Panc1 (cell line): ENCODE measurements at places on chromosomes 6 and 20. TPM values are rescaled to one million over a fixed set of nuclear protein-coding genes. Genes with fewer than 3 reads are reported as not detected.

- H3K4me3 ChIP-seq, result no peak overlapping the region
- no peaks in the 10 kb centered on the region for H3K36me3 ChIP-seq
- DNase-seq, result no peak
- peaks cover 13% of the 10 kb centered on the region for H3K4me1 ChIP-seq
- no peaks in the 10 kb centered on the region for H3K27me3 ChIP-seq
Measured at GRCh38 chr20:44070139-44070900, 116.7 kb downstream of the JPH2 start.

DNA sequence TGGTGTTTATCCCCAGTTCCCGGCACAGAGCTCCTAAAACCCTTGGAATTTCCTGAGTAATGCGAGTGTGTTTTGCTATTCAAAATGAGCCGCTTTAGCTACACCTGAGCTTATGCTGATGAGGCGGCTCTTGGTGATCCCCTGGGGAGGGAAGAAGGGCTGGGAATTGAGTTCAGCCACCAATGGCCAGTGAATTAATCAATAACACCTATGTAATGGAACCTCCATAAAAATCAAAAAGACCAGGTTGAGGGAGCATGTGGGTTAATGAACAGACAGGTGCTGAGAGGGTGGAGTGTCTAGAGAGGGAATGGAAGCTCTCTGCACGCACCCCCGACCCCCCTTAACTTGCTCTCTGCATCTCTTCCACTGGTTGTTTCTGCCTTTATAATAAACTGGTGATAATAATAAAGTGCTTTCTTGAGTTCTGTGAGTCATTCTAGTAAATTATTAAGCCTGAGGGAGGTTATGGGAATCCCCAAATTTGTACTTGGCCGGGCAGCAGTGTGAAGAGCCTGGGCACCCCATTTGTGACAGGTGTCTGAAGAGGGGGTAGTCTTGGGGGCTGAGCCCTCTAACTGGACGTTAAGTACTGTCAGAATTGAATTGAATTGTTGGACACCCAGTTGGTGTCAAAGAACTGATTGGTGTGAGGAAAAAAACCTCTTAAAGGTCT is 24.6 kb upstream of the SERPINB1 start:
- no peaks in the 10 kb centered on the region for H3K36me3 ChIP-seq
- no peak overlapping the region for H3K27ac ChIP-seq

DNA sequence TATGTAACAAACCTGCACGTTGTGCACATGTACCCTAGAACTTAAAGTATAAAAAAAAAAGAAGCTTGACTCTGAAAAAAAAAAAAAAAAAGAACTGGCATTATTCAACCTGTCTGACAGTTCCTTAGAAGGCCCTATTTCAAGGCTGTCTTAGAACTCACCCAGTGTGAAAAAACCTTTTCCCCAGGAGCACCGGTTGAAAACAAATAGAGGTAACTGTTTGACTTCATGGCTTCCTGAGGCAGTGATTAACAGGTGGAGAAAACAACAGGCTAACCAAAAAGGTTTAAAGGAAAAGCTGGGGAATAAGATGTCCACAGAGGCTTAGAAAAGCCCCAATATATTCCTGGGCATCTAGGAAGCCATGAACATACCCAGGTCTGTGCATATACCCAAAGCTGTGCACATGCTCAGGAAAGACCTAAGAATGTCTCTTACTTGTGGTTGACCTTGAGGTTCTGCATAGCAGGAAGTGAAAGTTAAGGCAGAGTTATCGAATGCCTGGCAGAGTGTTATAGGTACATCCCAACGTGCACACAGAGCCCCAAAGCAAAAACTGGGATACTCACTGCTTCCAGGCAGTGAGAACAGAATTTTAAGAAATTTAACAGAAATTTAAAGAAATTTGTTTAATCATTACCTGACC is 7.0 kb downstream of the UQCC1 start:
- peaks cover 3% of the 10 kb centered on the region; the same call in 1 of the 2 replicates for H3K36me3 ChIP-seq
- no peaks in the 10 kb centered on the region for H3K4me1 ChIP-seq
- no peak for DNase-seq
- no peak overlapping the region for H3K4me3 ChIP-seq

GRCh38 chr6:157516319-157517026 is 135.5 kb downstream of the ZDHHC14 start:
- no peak overlapping the region for H3K27ac ChIP-seq
- H3K27me3 ChIP-seq, result no peaks in the 10 kb centered on the region
- no peak for DNase-seq
- H3K4me3 ChIP-seq, result no peak overlapping the region
- no peaks in the 10 kb centered on the region for H3K36me3 ChIP-seq
- H3K4me1 ChIP-seq, result peaks cover 10% of the 10 kb centered on the region

DNA sequence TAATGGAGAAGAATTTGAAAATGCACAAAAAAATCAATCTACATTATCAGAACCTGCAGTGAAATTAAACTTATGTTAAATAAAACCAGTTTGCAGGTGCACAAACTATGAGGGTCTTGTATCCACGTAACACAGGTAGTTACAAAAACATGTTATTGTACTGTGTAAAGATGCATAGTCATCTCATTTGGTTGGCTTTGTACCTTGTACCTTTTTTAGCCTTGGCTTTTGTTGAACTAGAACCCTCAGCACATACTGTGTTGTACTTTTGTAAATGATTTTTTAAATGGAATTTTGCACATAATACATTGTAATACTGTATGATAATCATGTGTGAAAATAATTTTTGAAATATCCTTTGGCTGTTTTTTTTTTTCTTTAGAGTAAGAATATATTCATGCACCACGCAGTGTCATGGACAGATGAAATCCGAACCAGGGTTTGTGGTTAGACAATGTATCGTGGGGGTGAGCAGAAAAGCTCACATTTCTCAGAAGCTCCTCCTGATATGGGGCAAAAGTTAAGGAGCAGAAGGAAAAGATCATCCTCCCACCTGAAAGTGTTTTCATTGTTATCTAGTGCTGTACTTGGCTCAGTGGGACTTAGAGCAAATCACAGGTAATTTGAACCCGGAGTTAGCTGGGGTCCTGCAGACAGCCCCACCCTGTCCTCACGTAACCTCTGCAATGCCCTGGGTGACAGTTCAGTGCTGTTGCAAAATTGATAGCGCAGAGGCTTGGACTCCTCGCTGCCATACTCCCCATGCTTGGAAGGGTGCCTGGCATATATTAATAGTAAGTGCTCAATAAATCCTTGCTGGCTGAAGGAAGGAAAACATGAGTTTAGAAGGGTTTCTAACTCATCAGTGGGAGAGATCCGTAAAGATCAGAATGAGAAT is 14.8 kb upstream of the NAA20 start:
- no peak overlapping the region for H3K4me3 ChIP-seq
- H3K27ac ChIP-seq, result no peak overlapping the region
- H3K27me3 ChIP-seq, result no peaks in the 10 kb centered on the region
- no peaks in the 10 kb centered on the region; the same call in 1 of the 2 replicates for H3K36me3 ChIP-seq

GRCh38 chr6:161142957-161143296 is 130.9 kb downstream of the AGPAT4 start:
- H3K4me1 ChIP-seq, result no peaks in the 10 kb centered on the region
- no peak for DNase-seq
- H3K27me3 ChIP-seq, result no peaks in the 10 kb centered on the region

DNA sequence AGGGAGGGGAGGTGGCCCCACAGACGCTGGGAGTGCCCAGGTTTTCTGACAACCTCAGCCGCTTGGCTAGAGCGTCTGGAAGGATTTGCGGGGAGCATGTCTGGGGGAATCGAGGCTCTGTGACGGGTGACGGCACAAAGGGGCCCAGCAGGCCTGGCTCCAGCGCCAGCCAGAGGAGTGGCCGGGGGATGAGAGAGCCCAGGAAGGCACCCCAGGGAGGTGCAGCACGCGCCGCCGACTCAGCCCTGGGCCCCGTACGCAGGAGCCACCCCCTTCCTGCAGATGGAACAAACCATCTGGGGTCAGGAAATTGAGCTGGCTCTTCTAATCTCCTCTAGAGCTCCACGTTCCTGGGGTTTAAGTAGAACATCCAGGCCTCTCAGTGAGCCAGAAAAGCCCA is 5.9 kb upstream of the SLCO4A1 start:
- H3K4me1 ChIP-seq, result peaks cover 50% of the 10 kb centered on the region
- H3K36me3 ChIP-seq, result no peaks in the 10 kb centered on the region
- no peak for DNase-seq
- H3K27me3 ChIP-seq, result no peaks in the 10 kb centered on the region

GRCh38 chr6:103344554-103345163 is 1515.1 kb downstream of the HACE1 start:
- no peaks in the 10 kb centered on the region for H3K4me1 ChIP-seq
- no peaks in the 10 kb centered on the region; the same call in 1 of the 2 replicates for H3K27me3 ChIP-seq
- no peaks in the 10 kb centered on the region for H3K36me3 ChIP-seq
- no peak overlapping the region for H3K27ac ChIP-seq
- H3K4me3 ChIP-seq, result no peak overlapping the region

DNA sequence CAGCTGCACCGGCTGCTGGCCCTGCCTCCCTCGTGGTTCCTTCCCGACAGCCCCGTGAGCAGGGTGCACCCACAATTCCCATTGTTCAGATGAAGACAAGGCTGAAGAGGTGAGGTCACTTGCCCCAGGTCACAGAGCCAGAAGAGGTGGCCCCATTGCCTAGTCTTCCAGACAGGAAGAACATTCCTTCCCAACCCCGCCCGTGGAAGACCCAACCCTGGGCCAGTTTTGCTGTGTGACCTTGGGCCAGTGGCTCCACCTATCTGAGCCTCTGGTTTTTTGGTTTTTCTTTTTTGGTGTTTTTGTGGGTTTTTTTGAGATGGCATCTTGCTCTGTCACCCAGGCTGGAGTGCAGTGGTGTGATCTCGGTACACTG is 61.7 kb downstream of the RIPOR3 start:
- H3K27ac ChIP-seq, result peak overlapping the region; percentile 95
- H3K4me1 ChIP-seq, result peaks cover 82% of the 10 kb centered on the region
- H3K36me3 ChIP-seq, result no peaks in the 10 kb centered on the region
- no peak for DNase-seq

- no peaks in the 10 kb centered on the region for H3K27me3 ChIP-seq
- no peak overlapping the region; the same call in 1 of the 2 replicates for H3K27ac ChIP-seq
- H3K36me3 ChIP-seq, result no peaks in the 10 kb centered on the region
- DNase-seq, result no peak
Measured at GRCh38 chr6:89970072-89970471, 75.8 kb downstream of the GJA10 start.

DNA sequence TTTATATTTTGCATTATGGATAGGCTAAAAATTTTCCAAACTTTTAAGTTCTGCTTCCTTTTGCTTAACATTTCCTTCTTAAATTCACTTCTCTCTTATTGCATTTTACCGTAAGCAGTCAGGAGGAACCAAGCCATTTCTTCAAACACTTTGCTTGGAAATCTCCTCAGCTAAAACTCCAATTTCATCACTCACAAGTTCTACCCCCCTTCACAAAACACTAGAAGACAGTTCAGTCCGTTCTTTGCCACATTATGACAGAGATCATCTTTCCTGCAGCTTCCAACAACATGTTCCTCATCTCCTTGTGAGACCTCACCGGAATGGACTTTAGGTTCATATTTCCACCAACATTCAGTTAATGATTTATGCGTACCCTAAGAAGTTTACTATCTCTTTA is 79.2 kb upstream of the LY86 start:
- H3K4me3 ChIP-seq, result no peak overlapping the region
- H3K4me1 ChIP-seq, result no peaks in the 10 kb centered on the region
- no peaks in the 10 kb centered on the region; the same call in none of the 2 replicates for H3K27me3 ChIP-seq
- H3K36me3 ChIP-seq, result no peaks in the 10 kb centered on the region
- no peak overlapping the region for H3K27ac ChIP-seq

Gene GFRA4
- total RNA-seq, result not detected

Gene ARG1
- total RNA-seq, result not detected

Gene MAPK13
- total RNA-seq, result 2.5 TPM

Gene RRP36
- total RNA-seq, result 106 TPM
